ENCODE measurements at places on chromosomes 7 and 10.

DNA sequence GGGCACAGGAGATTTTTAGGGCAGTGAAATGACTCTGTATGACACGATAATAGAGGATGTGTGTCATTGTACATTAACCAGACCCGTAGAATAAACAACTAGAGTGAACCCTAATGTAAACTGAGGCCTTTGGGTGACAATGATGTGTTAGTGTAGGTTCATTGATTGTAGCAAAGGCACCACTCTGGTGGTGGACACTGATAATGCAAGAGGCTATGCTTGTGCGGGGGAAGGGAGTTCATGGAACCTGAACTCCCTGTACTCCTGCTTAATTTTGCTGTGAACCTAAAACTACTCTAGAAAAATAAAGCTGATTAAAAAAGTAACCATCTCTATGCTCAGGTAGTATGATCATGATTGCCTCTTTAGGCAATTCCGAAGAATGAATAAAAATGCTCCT, 96.3 kb upstream of the VIPR2 start:
- no peak for DNase-seq
- H3K36me3 ChIP-seq = no peaks in the 10 kb centered on the region
- no peak overlapping the region for H3K27ac ChIP-seq
- no peaks in the 10 kb centered on the region for H3K27me3 ChIP-seq

GRCh38 chr7:17773289-17773626, 167.0 kb downstream of the SNX13 start:
- H3K27me3 ChIP-seq = no peaks in the 10 kb centered on the region
- no peak overlapping the region for H3K27ac ChIP-seq
- no peak for DNase-seq
- H3K36me3 ChIP-seq = no peaks in the 10 kb centered on the region

DNA sequence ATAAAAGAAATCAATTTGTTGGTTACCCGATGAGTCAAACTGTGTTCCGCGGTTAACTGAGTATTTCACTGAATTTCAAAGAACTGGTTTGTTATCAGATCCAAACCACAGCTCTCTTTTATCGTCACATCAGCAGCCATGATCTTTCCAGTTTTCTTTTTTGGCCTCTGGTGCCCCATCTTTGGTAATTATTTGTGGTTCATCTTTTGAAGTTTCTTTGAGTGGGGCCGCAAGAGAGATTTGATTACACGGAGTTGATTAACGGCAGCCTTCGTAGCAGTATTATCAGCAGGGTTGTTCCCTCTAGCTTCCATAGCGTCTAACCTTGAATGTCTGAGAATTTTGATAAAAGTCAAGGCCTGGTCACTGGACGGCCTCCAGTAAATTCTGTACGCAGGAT, 154.9 kb upstream of the TNRC18 start:
- H3K4me3 ChIP-seq = no peak overlapping the region
- no peak overlapping the region for H3K27ac ChIP-seq
- H3K4me1 ChIP-seq = peaks cover 4% of the 10 kb centered on the region
- DNase-seq = no peak
- no peaks in the 10 kb centered on the region for H3K36me3 ChIP-seq

GRCh38 chr10:129968020-129968852, 4.2 kb upstream of the EBF3 start:
- DNase-seq = no peak
- H3K4me1 ChIP-seq = peaks cover 14% of the 10 kb centered on the region
- peaks cover 37% of the 10 kb centered on the region for H3K27me3 ChIP-seq
- no peak overlapping the region for H3K27ac ChIP-seq
- H3K36me3 ChIP-seq = no peaks in the 10 kb centered on the region

DNA sequence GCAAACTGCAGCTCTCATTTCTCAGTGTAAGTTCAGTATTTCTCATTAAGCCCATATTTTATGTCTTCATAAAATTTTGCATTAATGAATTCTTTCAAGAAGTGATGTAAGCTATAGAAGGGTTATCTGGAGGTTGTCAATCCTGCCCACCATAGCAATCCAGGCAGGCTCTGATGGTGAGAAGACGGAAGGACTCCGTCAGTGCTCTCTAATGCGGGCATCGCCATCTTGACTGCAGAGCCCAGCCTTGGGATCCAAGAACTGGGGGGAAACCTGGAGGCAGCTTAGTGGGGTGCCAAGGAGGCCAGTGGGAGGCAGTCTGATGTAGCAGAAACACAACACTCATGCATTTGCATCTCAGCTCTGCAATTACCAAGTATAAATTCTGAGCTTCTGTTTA, 707.4 kb upstream of the NRP1 start:
- H3K27ac ChIP-seq = no peak overlapping the region
- no peak overlapping the region for H3K4me3 ChIP-seq
- H3K36me3 ChIP-seq = no peaks in the 10 kb centered on the region
- H3K27me3 ChIP-seq = no peaks in the 10 kb centered on the region
- no peak for DNase-seq
- no peaks in the 10 kb centered on the region for H3K4me1 ChIP-seq

All from activated B cell treated with CpG ODN at 0.5 μM for 24 hours (primary cell).